ENCODE measurements at places on chromosomes 1 and 21. TPM values are rescaled to one million over a fixed set of nuclear protein-coding genes. Genes with fewer than 3 reads are reported as not detected.

DNA sequence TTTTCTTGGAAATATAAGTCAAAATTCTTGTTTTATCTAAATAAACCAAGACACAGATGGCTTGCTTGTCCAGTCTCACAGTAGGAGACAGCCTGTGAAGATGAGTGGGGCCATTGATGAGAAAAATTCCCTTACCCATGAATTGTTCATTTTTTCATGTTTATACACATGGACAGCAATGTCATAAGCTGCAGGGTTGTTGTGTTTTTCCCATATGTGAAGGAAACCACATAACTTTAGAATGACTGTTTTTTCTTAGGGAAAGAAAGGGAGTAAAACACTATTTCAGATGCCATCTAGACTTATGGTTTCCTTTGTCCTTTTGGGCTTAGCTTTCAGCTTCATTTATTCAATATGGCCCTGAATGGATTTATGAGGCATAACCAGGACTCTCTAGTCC is 622.5 kb upstream of the NR5A2 start:
- no peak for DNase-seq

DNA sequence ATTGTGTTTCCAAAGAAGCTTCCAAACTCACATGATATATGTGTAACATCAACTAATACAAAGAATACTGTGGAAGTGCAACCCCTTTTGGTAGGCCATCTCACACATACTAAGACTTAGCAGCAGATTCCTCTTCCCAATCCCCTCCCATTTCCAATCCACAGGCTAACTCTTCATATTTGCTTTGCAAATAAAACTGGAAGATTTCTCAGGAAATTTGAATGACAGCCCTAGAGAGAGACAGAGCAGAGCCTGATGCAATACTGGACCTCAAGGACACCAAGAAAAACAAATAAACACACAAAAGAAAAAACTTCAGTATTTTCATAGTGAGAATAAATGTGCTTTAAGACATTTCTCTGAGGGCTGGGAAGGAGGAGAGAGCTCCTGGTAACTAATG is 190.2 kb upstream of the BRINP3 start:
- no peak for DNase-seq

GRCh38 chr1:175804561-175804960 is 61.2 kb upstream of the TNR start:
- no peak for DNase-seq

Gene FRRS1
- total RNA-seq, result 6.8 TPM

DNA sequence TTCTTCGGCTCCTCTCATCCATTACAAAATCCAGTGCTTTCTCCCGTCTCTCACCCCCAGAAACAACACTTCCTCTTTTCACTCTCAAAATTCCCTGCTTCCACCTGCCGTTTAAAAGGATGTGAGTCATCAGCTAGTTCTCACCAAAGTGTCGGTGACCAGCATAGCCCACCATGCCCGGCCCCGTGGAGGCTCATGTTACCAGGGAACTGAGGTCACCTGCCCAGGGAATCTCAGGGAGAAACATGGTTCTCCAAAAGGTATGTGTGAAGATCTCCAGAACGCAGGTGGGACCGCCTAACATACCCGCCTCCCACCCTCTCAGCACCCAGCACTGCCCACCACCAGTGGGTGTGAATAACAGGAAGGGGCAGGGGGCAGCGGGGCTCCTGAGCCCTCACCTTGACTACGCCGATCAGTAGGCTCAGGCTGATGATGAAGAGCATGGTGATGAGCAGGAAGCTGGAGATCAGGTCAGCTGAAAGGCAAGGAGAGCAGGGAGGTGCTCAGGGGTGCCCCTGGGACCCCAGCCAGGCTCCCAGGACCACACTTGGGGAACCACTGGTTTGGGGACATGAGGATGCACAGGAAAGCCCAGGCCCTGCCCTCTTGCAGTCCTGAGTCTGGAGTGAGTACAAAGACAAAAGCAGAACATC is 16.2 kb downstream of the LAPTM5 start:
- DNase-seq, result no peak

DNA sequence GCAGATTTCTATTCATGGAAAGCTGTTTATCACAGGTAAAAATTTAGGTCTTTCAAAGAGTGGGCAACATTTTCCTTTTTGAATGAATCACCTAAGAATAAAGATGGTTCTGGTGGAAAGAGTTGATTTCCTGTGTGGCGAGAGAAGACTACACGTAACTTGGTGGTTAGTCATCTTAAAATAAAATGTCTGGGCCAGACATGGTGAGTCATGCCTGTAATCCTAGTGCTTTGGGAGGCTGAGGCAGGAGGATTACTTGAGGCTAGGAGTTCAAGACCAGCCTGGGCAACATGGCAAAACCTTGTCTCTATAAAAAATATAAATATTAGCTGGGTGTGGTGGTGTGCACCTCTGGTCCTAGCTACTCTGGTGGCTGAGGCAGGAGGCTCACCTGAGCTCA is 65.7 kb downstream of the DISP1 start:
- DNase-seq, result no peak

Gene TFF3
- total RNA-seq, result 19.6 TPM

All from upper lobe of right lung (tissue), 1 donor.